ENCODE measurements at places on chromosomes 5 and 9.
A peak's percentile ranks its signal among the peaks of the same experiment; 100 is the strongest.

- no peaks in the 10 kb centered on the region for H3K36me3 ChIP-seq
- H3K4me1 ChIP-seq, result no peaks in the 10 kb centered on the region
- no peak for DNase-seq
- no peaks in the 10 kb centered on the region for H3K27me3 ChIP-seq
Observed at GRCh38 chr5:135069895-135070657, 36.0 kb upstream of the PITX1 start.

DNA sequence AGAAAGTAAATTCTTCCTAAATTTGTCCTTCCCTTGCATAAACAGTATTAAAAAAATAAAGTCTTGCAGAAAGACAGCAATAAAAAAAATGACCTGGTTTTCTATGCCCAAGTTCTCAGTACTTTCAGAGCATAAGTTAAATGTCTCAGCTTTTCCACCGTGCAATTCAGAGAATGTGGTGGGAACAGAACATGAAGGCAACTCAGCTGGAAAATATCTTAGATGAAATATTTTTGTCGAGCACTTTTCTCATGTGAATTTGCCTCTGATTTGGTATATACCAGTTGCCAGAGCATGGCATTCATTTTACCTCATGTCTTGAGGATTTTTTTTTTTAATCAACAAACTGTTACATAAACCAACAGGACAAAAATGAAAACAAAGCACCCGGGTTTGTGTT, 176.1 kb downstream of the CETN3 start:
- H3K4me3 ChIP-seq, result no peak overlapping the region
- no peak for DNase-seq
- no peaks in the 10 kb centered on the region for H3K36me3 ChIP-seq
- no peaks in the 10 kb centered on the region for H3K4me1 ChIP-seq

GRCh38 chr9:129891569-129891968, 56.3 kb downstream of the USP20 start:
- peaks cover 95% of the 10 kb centered on the region for H3K4me1 ChIP-seq
- H3K4me3 ChIP-seq, result peak overlapping the region; percentile 73
- no peaks in the 10 kb centered on the region for H3K27me3 ChIP-seq
- peak overlapping the region; percentile 99 for H3K27ac ChIP-seq

DNA sequence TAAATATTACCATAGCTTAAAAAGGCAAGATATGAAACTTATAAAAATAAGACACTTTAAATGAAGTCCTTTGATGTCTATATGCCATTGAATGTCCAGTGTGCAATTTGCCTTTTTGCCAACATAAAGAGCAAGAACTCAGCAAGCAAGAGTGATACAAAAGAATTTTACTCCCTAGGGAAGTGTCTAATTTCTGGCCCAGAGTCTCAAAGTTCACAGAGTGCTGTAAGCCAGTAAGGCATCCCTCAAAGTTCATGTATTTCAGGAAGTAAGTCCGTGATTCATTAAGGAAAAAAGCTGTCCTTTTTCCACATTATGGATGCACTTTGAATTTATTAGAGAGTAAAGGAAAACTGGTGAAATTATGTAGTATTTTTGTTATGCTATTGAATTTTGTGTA, 185.2 kb downstream of the CCDC171 start:
- DNase-seq, result no peak
- H3K27ac ChIP-seq, result no peak overlapping the region
- H3K27me3 ChIP-seq, result no peaks in the 10 kb centered on the region
- H3K4me3 ChIP-seq, result no peak overlapping the region
- H3K4me1 ChIP-seq, result no peaks in the 10 kb centered on the region

- DNase-seq, result no peak
- no peaks in the 10 kb centered on the region for H3K36me3 ChIP-seq
- peak overlapping the region; percentile 90 for H3K4me3 ChIP-seq
- peak overlapping the region; percentile 63 for H3K27ac ChIP-seq
Observed at GRCh38 chr9:131738293-131739132, 1.4 kb downstream of the RAPGEF1 start.

DNA sequence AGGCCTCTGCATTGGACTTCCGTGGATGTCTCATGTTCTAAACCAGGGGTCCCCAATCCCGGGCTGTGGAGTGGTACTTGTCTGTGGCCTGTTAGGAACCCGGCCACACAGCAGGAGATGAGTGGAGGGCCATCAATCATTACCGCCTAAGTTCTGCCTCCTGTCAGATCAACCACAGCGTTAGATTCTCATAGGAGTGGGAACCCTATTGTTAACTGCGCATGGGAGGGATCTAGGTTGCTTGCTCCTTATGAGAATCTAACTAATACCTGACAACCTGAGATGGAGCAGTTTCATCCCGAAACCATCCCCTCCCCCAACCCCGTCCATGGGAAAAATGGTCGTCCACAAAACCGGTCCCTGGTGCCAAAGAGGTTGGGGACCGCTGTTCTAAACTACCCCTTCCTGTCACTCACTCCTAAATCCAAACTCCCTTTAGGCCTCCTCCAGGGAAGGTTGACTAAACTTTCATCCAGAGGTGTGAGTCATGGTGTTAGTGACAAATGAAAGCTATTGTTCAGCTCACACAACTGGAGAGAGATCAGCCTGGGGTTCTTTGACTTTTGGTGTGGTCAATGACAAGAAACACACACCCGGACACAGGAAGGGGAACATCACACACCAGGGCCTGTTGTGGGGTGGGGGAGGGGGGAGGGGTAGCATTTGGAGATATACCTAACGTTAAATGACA, 9.5 kb downstream of the KCNV2 start:
- H3K27ac ChIP-seq, result no peak overlapping the region
- DNase-seq, result no peak
- H3K27me3 ChIP-seq, result no peaks in the 10 kb centered on the region
- H3K36me3 ChIP-seq, result no peaks in the 10 kb centered on the region

DNA sequence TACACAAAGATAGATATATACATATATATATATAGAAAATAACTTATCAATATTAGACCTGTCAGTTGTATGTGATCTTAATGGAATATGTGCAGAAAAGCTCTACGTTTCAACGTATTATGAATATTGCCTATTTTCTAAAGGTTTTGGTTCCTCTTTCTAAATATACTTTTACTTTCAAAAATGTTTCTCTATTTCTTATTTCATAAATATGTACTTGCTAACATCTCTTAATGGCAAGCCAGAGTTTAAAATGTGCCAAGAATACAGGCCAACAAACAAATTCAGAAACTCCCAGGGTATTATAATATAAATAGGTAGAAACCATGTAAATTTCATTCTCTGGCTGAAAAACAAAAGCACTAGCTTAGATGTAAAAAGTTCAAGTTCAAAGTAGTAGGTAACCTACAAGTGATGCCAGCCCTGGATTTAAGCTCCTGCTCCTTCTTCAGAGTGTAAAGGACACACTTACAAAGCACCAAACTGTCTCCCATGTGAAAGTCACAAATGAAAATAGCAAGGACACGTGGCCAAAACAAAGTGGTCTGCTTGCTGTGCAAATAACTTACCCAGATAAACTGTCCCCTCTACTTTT, 685.1 kb upstream of the DMAC1 start:
- no peaks in the 10 kb centered on the region for H3K27me3 ChIP-seq
- H3K4me3 ChIP-seq, result no peak overlapping the region
- H3K4me1 ChIP-seq, result no peaks in the 10 kb centered on the region
- no peak for DNase-seq
- H3K27ac ChIP-seq, result no peak overlapping the region

DNA sequence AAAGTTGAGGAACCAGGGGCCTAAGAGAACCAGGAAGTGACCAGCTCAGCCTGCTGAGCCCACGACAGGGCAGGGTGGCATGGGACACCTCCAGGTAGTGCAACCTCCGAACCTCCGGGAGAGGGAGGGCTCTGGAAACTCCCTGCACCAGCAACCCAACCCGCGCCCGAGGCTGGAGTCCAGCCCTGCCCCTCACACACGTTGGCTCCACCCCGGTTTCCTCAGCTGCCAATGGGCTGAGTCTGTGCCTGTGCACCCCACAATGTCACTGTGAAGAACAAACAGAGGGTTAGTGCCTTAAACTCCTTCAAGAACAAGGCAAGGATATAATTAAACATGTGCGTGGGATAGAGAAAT, 17.0 kb upstream of the UNC5A start:
- no peaks in the 10 kb centered on the region for H3K36me3 ChIP-seq
- H3K27ac ChIP-seq, result no peak overlapping the region

DNA sequence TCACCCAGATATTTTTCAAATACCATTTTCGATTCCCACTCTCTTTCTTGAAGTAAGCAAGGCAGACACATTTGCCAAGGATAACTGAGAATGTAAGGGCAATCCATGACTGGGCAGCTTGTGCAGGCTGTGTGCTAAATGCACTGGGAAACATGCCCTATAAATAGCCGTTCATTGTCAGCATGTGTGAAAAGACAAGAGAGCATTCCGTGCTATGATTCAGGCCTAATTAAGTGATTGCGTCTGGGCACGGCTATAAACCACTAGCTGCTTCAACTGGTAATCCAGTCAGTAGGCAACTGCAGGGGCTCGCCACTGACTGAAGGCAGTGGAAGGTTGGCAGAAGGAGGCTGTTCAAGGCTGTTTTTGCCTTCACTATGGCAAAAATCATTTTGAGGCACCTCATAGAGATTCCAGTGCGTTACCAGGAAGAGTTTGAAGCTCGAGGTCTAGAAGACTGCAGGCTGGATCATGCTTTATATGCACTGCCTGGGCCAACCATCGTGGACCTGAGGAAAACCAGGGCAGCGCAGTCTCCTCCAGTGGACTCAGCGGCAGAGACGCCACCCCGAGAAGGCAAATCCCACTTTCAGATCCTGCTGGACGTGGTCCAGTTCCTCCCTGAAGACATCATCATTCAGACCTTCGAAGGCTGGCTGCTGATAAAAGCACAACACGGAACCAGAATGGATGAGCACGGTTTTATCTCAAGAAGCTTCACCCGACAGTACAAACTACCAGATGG, at the start of gene HSPB3:
HSPB3 (plus strand) TSS at position 287 of the 745 bp plus-strand sequence; CDS start at position 378, 91 bp downstream.
- no peak for DNase-seq
- H3K4me3 ChIP-seq, result no peak within 1 kb of the TSS
- H3K4me1 ChIP-seq, result no peaks in the 10 kb centered on the region
- H3K27ac ChIP-seq, result no peak within 1 kb of the TSS

DNA sequence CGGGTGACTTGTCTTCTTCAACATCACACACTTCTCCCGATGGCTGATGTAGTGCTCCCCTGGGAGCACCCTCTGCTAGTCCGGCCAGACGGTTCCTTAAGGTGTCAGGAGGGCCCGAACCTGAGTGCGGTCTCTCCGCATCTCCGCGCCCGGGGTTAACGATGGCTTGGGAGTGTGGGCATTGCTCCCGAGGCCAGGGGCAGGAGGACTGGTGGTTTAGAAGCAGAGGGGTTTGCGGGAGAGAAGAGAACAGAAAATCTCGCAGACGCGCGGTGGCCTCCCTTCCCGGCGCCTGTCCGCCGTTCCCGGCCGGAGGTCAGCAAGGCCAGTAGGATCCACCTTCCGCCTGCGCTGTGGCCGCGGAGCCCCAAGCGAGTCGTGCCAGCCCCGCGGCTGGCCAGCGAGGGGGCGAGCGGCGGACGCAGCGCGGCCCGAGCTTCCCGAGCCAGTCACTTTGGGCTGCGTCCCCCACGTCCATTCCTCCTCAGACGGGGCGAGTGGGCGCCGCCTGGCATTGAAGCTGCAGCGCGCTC, 700 bp downstream of the CDO1 start:
- peaks cover 14% of the 10 kb centered on the region for H3K4me1 ChIP-seq
- no peak overlapping the region for H3K27ac ChIP-seq
- DNase-seq, result no peak
- H3K4me3 ChIP-seq, result no peak overlapping the region
- H3K36me3 ChIP-seq, result no peaks in the 10 kb centered on the region

DNA sequence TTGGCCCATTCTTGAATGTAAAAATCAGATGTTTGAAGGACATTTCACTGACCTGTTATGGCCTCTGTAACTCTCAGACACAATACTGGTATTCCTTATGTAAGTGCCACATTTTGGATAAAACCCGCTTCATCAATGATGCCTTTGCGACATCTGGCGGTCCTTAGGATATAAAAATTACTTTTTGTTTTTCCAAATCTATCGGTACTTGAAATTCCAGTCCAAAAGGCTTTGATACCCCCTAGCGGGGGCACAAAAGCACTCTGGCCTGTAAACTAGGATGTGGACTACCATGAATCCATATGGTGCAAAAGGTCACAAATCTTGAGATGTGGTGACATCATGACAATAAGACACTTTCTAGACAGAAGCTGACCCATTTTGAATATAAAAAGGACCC, 291.8 kb downstream of the KIAA0825 start:
- no peaks in the 10 kb centered on the region for H3K27me3 ChIP-seq
- H3K27ac ChIP-seq, result no peak overlapping the region
- DNase-seq, result no peak
- no peaks in the 10 kb centered on the region for H3K36me3 ChIP-seq

GRCh38 chr9:31302620-31303418, 1081.6 kb upstream of the ACO1 start:
- H3K27me3 ChIP-seq, result no peaks in the 10 kb centered on the region
- no peaks in the 10 kb centered on the region for H3K36me3 ChIP-seq
- peaks cover 9% of the 10 kb centered on the region for H3K4me1 ChIP-seq
- H3K27ac ChIP-seq, result no peak overlapping the region

GRCh38 chr5:145495196-145495595, 339.9 kb downstream of the PRELID2 start:
- H3K36me3 ChIP-seq, result no peaks in the 10 kb centered on the region
- no peak overlapping the region for H3K4me3 ChIP-seq
- no peak overlapping the region for H3K27ac ChIP-seq
- H3K4me1 ChIP-seq, result no peaks in the 10 kb centered on the region
- no peaks in the 10 kb centered on the region for H3K27me3 ChIP-seq
- DNase-seq, result no peak

DNA sequence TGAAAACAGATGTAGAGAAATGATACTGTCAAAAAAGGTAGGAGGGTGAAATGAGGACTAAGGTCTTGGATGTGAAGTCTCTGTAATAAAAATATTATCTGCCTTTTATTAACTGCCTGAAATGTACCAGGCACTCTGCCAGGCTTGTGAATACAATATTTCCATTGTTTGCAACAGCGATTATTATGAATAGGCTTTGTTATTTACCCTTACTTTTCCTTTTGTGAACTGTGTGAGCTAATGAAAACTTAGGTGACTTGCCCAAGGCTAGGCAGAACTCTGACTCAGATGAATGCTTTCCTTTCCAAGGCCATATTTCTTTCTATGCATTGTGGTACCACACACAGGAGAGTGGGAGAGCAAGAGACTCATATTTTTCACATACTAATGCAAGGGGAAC, 204.1 kb downstream of the CDH12 start:
- no peak for DNase-seq
- H3K4me3 ChIP-seq, result no peak overlapping the region
- no peak overlapping the region for H3K27ac ChIP-seq
- H3K36me3 ChIP-seq, result no peaks in the 10 kb centered on the region
- H3K27me3 ChIP-seq, result no peaks in the 10 kb centered on the region
- H3K4me1 ChIP-seq, result no peaks in the 10 kb centered on the region

- no peak overlapping the region for H3K4me3 ChIP-seq
- DNase-seq, result no peak
- no peak overlapping the region for H3K27ac ChIP-seq
- no peaks in the 10 kb centered on the region for H3K27me3 ChIP-seq
Observed at GRCh38 chr9:38771593-38771992, 51.7 kb upstream of the FAM240B start.

- H3K4me3 ChIP-seq, result no peak overlapping the region
- H3K36me3 ChIP-seq, result no peaks in the 10 kb centered on the region
- no peak for DNase-seq
- H3K27me3 ChIP-seq, result no peaks in the 10 kb centered on the region
- no peaks in the 10 kb centered on the region for H3K4me1 ChIP-seq
Observed at GRCh38 chr5:54661111-54661510, 143.6 kb downstream of the SNX18 start.
